ENCODE measurements at places on chromosomes 4 and X.

- no peak for DNase-seq
Measured at GRCh38 chr4:24287096-24287495, 297.3 kb downstream of the DHX15 start.

GRCh38 chr4:185456131-185456530 is 15.4 kb downstream of the CCDC110 start:
- DNase-seq: no peak

DNA sequence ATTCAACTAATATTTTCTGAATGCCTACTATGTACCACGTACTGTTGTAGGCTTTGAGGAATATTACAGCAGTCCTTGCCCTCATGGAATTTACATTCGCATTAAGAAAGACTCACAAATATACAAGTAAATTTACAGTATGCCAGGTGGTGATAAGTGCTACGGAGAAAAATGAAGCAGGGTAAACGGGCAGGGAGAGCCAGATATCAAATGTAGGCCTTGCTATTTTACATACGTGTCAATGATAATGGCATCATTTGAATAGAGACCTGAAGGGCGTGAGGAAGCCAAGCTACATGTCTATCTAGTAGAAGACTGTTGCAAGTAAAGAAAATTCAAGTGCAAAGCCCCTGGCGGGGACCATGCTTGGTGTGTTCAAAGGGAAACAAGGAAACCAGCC is 65.2 kb downstream of the AMMECR1 start:
- DNase-seq: no peak

GRCh38 chr4:38688676-38689355 is 24.8 kb downstream of the KLF3 start:
- no peak for DNase-seq

DNA sequence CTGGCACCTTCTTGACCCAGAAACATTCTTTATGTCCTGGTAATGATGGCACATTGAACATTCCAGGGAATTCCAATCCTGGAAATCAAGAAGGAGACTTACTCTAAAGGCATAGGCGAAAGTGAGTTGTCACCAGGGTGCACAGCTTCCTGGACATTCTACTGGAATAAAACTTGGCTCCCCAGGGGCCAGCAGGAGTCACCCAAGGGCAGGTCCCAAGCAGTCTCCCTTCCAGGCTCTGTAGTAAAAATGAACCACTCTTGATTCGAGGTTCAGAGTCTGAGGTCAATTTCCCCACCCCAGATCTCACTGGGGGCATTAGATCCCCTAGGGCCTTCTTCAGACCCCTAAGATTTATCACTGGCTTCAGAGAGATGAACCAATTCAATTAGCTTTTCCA is 338.7 kb upstream of the GATB start:
- no peak for DNase-seq

DNA sequence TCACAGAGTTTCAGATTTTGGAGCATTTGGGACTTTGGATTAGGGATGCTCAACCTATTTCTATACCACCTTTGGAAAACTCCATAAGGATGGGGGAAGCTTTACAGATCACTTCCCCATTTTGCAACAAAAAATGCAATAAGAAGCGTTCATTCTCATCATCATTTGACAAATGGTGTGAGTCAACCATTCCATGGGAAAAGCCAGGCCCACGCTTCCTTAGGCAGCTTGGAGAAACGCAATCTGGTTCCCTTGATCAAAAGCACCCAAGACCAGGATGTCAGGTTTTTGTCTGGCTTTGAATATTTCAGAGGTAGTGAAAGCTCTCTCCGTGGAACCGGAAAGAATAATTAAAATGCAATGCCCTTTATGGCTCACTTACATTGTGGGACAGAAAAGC is 79.3 kb upstream of the C4orf50 start:
- DNase-seq: no peak

- no peak for DNase-seq
Measured at GRCh38 chr4:67668315-67668714, 32.6 kb downstream of the UBA6 start.

DNA sequence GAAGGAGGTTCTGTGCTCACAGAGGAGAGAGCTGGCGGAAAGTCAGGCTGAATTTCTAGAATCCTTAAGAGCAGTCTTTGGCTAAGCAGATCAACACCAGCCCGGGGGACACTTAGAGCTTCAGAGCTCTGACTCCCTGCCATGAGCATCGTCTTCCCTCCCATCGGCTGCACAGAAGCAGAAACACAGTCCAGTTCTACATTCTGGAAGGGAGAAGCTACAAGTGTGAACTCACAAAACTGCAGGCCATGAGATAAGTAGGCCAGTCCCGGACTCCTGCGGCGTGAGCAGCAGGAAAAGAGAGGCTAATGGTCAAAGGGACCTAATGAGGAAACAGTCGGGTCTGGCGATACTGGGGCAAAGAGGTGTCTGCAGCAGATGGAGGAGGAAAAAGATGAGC is 211.5 kb downstream of the DHX15 start:
- DNase-seq: no peak

DNA sequence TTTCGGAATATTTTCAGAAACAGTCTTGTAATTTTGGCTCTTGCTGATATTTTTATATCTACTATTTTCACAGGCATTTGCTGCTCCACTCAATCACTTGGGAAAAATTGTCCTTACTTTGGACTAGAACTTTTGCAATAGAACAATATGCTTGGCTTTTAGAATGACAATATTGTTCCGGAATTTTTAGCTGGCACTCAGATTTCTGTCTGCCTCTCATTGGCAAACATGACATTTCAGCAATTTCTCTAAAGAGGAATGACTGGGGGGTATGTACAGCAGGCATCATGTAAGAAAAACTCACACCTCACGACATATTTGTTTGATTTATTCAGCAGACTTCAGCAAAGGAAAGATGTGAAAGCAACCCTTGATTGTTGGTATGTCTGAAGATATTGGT is 243.6 kb upstream of the GPRIN3 start:
- DNase-seq: no peak

DNA sequence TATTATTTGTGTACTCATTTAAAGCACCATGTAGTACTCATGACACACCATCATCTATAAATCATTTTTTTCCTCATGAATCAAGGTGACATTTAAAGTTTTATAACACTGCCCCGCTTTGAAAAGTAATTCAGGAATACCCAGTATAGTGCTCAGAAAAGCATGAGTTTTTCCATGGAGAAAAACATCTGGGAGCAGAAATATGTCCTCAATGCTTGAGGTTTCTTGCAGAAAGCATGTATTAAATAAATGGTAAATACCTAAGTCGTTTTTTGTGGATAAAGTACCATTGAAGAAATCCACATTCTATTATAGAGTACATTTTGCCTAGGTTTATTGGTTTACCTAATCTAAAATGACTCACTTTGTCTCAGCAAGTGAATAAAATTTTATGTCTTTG is 66.2 kb downstream of the UBA6 start:
- no peak for DNase-seq

- DNase-seq: no peak
Measured at GRCh38 chrX:115958687-115959359, 211.7 kb upstream of the AGTR2 start.

GRCh38 chr4:145280541-145280940 is 100.2 kb upstream of the OTUD4 start:
- DNase-seq: no peak

DNA sequence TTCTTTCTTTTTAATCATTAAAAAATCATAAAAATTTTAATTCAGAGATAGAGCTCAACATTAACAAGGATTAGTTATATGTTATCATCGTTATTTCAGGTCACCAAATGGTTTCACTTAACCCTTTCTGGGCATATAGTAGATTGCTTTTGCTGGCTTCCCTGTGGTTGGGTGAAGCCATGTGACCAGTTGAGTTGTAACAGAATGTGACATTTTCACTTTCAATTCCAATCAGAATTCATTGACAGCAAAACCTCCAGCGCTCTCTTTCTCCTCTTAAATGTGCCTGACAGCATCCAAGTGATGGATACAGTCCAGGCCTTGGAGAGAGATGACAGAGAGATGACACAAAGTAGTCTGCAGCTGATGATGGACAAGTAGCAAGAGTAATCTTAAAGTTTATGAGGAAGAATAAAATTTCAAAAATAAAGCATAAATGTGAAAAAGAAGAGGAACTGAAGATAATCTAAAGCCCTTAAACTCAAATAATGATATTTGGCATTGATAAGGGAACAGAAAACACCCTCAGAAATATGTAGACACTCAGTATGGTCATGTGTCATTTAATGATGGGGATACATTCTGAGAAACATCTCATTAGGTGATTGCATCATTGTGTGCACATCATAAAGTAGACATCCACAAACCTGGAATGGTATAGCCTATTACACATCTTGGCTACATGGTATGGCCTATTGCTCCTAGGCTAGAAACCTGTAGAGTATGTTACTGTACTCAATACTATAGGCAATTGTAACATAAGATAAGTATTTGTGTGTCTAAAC is 92.3 kb upstream of the QRFPR start:
- no peak for DNase-seq

- DNase-seq: no peak
Measured at GRCh38 chr4:79673377-79673776, 265.3 kb upstream of the GK2 start.

DNA sequence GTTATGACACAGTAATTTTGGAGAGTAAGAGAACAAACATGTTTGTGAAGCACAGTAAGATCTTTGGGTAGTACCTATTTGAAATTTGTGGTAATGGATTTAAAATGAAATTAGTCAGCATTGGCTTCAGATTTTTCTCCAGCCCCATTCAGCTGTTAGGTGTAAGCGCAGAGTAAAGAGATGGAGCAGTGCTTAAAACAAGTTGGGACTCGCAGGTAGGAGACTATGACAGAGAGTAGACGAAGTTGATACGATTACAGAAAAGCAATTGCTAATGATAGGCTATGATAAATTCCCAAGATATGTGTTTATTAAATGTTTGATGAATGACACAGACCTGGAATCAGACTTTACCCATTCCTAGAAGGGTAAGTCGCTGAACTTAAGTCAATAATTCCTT is 72.6 kb downstream of the CHIC2 start:
- DNase-seq: no peak
